ENCODE measurements at places on chromosomes 13 and 19.

GRCh38 chr19:16416991-16417390 lies 54.8 kb downstream of the EPS15L1 start:
- no peak for DNase-seq

DNA sequence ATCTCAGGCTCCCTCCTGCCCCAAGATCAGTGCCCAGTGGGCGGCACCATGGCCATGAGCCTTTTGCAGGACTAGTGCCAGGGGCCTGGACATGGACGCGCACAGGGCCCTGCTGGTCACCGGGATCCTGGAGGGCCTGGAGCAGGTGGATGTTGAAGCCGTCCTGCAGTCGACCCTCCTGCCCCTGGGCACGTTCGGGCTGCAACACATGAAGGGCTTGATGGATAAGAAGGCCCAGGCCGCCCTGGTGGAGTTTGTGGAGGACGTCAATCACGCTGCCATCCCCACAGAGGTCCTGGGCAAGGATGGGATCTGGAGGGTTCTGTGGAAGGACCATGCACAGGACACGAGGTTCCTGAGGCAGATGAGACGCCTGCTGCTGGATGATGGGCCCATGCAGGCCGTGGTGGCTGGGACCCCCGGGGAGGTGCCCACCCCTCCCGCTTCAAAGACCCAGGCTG lies 38.0 kb upstream of the PNMA8B start:
- no peak for DNase-seq

- DNase-seq: no peak
Observed at GRCh38 chr13:51914137-51914493, 52.3 kb downstream of the CCDC70 start.

- DNase-seq: no peak
Observed at GRCh38 chr13:32330441-32330840, 15.1 kb downstream of the BRCA2 start.

DNA sequence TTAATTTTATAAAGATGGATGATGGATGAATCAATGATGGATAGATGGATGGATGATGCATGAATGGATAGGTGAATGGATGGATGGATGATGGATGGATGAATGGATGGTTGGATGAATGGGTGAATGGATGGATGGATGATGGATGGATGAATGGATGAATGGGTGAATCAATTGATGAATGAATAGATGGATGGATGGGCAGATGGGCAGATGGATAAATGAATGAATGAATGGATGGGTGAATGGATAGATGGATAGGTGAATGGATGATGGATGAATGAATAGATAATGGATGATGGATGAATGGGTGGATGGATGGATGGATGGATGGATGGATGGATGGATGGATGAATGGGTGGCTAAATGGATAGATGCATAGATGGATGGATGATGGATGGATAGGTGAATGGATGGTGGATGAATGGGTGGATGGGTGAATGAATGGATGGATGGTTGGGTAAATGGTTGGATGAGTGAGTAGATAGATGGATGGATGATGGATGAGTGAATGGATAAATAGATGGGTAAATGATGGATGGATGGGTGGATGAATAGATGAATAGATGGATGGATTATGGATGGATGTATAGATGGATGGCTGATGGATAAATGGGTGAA lies 12.8 kb downstream of the ZNF579 start:
- DNase-seq: no peak

GRCh38 chr13:95323930-95324662 lies 22.8 kb upstream of the ABCC4 start:
- DNase-seq: no peak

GRCh38 chr13:30618930-30619279 lies 1.2 kb downstream of the USPL1 start:
- no peak for DNase-seq

DNA sequence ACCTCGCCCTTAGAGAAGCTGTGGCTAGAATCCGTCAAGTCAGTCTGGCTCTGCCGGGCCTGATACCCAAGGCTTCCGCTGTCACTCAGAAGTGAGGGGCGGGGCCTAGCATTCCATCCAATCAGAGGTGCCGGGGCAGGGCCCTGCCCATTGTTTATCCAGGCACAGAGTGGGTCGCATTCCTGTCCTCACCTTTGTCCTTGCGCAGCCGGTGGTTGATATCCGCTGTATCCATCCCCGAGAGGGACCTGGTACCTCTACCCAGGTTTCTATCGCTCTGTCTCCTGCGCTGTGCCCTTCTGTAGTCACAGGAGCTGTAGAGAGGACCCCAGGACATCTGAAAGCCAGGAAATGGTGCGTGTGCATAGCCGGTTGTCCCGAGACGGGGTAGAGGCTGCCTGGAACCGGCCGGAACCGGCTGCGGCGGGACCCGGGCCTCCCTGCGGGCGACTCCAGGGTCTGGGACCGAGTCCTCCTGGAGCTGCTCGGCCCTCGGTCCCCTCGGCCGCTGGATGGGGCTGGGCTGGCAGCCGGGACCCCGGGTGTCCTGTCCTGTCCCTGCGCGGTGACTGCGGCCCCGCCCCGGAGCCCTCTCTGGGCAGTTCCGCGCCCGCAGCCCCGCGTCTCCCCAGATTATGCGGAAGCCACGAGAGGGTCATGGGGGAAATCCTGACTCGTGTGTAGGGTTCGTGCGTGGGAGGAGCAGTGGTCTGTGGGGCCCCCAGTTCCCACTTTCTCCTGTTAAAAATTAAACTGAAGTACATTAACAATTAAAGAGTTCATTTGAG lies at the start of gene ZNF763:
TSS of gene ZNF763 (plus strand) at position 183 of the 788 bp plus-strand sequence. CDS start at position 352, 169 bp downstream.
- peak; percentile 91 for DNase-seq

- DNase-seq: no peak
Observed at GRCh38 chr13:51977625-51978024, 33.6 kb downstream of the ATP7B start.

DNA sequence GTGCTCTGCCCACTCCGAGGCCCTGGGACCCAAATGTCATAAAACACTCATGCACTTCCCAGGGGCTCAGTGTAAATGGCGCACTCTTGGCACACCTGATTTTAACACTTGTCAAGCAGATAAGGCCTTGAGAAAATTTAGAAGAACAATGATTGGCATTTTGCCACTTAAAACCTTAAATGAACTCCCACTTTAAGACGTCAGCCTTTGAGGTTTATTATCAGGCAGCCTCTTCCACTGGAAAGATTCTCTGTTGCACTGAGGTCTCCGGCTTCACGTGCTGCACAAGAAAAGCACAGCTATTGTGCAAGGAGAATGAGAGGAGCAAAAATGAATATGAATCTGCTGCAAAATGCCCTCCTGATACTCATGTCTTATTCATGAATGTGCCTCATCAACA lies 38.5 kb upstream of the ATP11A start:
- DNase-seq: no peak

DNA sequence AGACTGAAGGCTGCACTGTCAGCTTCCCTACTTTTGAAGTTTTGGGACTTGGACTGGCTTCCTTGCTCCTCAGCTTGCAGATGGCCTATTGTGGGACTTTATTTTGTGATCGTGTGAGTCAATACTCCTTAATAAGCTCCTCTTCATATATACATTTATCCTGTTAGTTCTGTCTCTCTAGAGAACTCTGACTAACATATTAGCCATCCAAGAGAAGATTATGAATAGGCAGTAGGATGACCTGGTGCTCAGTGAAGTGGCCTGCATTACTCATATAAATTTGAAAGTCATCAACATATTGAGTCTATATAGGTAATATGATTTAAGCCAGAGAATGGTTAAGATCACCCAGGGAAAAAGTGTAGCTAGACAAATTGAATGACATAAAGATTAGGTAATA lies 136.3 kb upstream of the UFM1 start:
- DNase-seq: no peak

- peak; percentile 17 for DNase-seq
Observed at GRCh38 chr19:6066661-6067646, 43.3 kb downstream of the RFX2 start.

GRCh38 chr19:2208975-2209374 lies 27.2 kb downstream of the PLEKHJ1 start:
- no peak for DNase-seq

DNA sequence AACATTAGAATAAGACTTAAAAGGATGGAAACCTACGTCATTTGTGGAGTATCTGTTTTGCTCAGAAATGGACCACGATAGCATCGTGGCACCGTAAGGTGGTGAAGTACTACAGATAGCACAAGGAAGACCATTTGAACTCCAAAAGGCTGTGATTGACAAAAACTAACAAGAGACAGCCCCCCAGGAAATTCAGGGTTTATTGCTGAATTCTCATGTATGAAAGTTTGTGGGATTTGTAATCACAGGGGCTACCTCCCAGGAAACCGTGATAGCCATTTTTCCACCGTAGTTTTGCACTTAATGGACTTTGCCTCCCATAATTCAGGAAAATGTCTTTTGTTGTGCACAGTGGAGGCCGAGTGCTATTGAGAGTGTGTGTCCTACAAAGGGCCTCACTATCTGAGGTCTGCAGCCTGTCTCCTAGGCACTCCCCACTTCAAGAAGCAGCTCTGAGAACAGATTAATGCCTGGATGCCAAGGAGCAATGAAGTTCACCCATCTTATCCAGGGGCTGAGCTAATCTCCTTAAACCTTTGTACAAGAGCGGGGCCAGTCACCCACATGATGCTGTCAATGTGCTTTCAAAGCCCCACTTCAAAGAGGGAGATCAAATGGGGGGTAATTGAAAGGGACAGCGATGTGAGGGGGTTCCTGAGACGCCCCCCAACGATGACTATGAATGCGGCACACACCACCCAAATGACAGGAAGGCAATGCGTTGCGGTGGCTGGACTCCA lies 182.6 kb downstream of the COL4A1 start:
- no peak for DNase-seq

- no peak for DNase-seq
Observed at GRCh38 chr13:27159806-27160563, 11.6 kb downstream of the USP12 start.

DNA sequence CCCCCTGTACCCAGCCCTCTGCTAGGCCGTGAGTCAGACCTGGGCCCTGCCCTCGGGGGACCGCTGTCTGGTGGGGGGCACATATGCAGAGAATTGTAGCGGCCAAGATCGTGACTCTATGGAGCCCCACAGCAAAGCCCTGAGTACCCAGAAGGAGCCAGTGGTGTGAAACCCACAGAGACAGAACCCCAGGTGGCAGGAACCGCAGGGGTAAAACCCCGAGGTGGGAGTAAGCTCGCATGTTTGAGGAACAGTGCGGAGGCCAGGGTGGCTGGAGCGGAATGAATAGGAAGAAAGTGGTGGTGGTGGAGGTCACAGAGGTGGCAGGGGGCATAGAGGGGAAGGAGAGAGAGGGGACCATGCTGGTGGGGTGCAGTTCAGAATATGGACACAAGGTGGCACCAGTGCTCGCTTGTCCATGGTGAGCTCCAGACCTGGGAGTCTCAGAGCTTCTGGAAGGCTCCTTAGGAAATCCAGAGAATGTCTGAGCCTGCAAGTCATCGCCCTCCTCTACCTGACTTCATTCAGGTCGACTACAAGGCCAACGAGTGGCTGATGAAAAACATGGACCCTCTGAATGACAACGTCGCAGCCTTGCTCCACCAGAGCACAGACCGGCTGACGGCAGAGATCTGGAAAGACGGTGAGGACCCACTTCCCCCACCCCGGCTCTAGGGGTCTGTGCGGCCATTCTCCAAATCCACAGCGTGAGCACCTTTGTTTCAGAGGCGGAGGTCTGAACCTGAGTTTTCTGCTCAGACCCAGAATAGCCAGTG lies 48.9 kb downstream of the MYH14 start:
- no peak for DNase-seq

- no peak for DNase-seq
Observed at GRCh38 chr13:95723438-95723837, 46.5 kb downstream of the DNAJC3 start.

DNA sequence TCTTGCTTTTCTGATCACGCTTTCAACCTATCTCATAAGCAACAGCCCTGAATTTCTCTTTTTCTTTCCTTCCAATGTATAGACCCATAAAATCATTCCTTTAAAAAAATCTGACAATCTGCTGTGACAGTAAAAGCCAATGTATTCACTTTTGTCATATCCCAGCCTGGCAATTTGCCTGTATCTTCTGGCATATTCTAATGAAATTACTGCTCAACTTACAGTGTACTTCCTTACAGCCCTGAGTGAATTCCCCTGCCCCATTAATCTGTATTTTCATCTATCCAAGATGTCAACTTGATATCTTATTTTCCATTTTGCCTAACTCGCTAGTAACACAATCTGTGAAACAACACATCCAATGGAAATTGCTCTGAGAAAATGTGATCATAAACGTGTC lies 18.0 kb upstream of the SERP2 start:
- DNase-seq: peak; percentile 31

DNA sequence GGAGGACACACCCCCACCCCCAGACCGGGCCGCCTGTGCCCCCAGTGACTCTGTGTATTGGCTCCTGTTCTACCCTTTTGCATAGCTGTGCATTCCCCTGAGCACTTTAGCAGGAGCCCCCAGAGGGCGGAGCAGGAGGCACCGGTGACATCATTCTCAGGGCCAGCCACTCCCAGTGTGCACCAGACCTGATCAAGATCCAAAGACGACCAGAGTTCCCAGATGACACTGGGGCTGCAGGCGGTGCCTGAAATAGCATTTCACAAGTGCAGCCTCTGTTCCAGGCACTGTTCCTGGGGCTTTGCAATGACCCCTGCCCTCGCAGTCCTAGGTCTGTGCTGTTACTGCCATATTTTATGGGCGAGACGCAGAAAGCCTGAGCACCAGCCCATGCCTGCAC lies 14.5 kb upstream of the PTPRS start:
- no peak for DNase-seq
